Vagina (tissue), 2 donors: ENCODE measurements at places on chromosomes 3 and 15. TPM values are rescaled to one million over a fixed set of nuclear protein-coding genes. Genes with fewer than 3 reads are reported as not detected.

DNA sequence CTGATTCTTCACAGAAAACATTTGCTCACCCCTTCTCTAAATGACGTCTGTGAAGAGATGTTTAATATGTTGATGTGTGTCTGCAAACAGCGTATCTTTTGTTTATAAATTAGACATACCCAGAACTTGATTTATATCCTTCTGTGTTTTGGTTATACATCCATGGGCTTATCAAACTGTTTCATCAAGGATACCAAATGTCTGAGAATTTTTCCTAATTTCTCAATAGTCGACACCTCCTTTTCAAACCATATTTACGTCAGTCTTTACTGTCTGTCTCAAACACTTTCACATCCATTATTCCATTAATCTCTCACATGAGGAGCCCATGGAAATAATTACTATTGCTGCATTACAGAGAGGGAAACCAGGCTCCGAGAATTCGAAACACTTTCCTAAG, 85.4 kb downstream of the FGF12 start:
- H3K27ac ChIP-seq = no peak overlapping the region
- no peaks in the 10 kb centered on the region for H3K36me3 ChIP-seq
- H3K4me1 ChIP-seq = no peaks in the 10 kb centered on the region
- H3K27me3 ChIP-seq = no peaks in the 10 kb centered on the region
- H3K4me3 ChIP-seq = no peak overlapping the region
- DNase-seq = no peak

GRCh38 chr3:53194210-53195065, 33.4 kb downstream of the PRKCD start:
- peaks cover 23% of the 10 kb centered on the region for H3K4me1 ChIP-seq
- DNase-seq = no peak
- H3K27me3 ChIP-seq = no peaks in the 10 kb centered on the region
- no peak overlapping the region for H3K27ac ChIP-seq
- no peaks in the 10 kb centered on the region for H3K36me3 ChIP-seq

Gene AP3B2
- 3.7 TPM for total RNA-seq

Gene THRB
- 22.8 TPM for total RNA-seq
